ENCODE measurements at places on chromosomes 3 and 15.

DNA sequence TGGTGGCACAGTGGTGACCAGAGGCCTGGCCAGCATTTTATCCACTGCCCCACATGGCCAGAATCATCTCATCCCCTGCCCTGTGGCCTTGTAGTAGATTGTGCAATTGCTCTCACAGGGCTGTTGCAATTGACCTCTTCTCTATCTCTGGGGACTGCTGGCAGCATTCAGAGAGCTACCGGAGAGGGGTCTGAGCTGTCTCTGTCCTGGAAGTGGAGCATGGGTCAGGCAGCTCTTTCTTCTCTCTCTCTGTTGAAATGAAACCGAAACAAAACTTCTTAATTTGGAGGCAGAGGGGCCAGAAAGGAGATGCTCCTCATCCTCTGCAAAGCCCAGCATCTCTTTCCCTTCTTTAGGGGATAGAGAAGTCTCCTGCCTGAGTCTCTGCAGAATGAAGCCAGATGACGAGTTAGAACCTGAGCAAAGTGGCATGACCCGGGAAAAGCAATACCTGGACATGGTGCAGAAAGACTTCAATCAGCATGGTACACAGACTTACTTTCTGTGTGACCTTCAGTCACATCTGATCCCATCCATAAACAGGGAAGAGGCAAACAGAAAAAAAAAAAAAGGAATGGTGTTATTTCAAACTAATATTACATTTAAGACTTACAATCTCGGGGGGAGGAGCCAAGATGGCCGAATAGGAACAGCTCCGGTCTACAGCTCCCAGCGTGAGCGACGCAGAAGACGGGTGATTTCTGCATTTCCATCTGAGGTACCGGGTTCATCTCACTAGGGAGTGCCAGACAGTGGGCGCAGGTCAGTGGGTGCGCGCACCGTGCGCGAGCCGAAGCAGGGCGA lies 144.5 kb upstream of the BCL6 start:
- no peak overlapping the region for H3K4me3 ChIP-seq
- no peaks in the 10 kb centered on the region for H3K36me3 ChIP-seq
- H3K4me1 ChIP-seq = no peaks in the 10 kb centered on the region
- no peak overlapping the region for H3K27ac ChIP-seq

DNA sequence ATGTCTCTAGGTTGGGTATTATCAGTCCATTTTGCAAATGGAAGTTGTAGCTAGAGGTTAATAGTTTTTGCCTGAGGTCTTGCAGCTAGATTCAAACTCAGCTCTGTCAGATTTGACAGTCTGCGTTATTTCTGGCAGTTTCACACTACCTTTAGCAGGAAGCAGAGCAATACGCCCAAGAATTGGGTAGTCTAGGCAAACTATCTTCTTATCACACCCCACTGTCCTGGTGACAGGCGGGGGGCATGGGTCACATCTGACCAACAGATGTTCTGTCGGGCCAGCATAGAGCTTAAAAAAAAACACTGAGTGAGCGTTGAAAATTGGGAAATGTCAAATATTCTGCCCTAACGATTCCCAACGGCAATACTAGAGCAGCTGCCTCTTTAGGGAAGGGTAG lies 5.7 kb downstream of the GPR160 start:
- peak overlapping the region; percentile 91 for H3K27ac ChIP-seq
- H3K4me3 ChIP-seq = peak overlapping the region; percentile 11
- H3K36me3 ChIP-seq = no peaks in the 10 kb centered on the region
- H3K4me1 ChIP-seq = peaks cover 41% of the 10 kb centered on the region
- peak; percentile 73 for DNase-seq

DNA sequence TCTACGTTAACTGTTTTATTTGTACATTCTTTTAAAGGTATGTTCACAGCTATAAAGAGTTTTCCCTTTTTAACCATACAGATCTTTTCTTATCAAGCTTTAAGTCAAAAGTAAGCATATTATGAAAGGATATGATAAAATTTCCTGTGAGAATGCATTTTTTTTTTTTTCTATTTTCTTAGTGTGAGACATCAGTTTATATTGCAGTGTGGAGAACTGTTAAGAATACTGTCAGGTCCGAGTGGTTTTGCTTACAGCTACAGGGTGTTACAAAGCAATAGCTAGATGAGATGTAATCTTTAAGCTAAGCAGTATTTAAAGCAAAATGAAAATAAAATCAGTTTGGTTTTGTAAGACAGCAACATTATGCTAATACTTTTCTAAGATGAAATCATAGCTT lies 133.2 kb downstream of the SLC25A26 start:
- no peak overlapping the region for H3K27ac ChIP-seq
- DNase-seq = no peak
- H3K27me3 ChIP-seq = no peaks in the 10 kb centered on the region
- no peak overlapping the region for H3K4me3 ChIP-seq
- H3K36me3 ChIP-seq = no peaks in the 10 kb centered on the region

- peaks cover 34% of the 10 kb centered on the region for H3K4me1 ChIP-seq
- H3K36me3 ChIP-seq = no peaks in the 10 kb centered on the region
- H3K27me3 ChIP-seq = no peaks in the 10 kb centered on the region
- DNase-seq = peak; percentile 72
- peak overlapping the region; percentile 62 for H3K27ac ChIP-seq
- H3K4me3 ChIP-seq = no peak overlapping the region
Measured at GRCh38 chr3:192861972-192862371, 55.7 kb downstream of the MB21D2 start.

- no peak for DNase-seq
- H3K27me3 ChIP-seq = no peaks in the 10 kb centered on the region
- H3K27ac ChIP-seq = no peak overlapping the region
- H3K4me3 ChIP-seq = no peak overlapping the region
- no peaks in the 10 kb centered on the region for H3K4me1 ChIP-seq
Measured at GRCh38 chr3:160622263-160623045, 54.5 kb upstream of the ARL14 start.

Data from MM.1S (cell line).